ENCODE measurements at places on chromosomes 2 and 18.
A peak's percentile ranks its signal among the peaks of the same experiment; 100 is the strongest.

GRCh38 chr2:176484838-176485237, 215.6 kb downstream of the MTX2 start:
- DNase-seq: peak; percentile 41

DNA sequence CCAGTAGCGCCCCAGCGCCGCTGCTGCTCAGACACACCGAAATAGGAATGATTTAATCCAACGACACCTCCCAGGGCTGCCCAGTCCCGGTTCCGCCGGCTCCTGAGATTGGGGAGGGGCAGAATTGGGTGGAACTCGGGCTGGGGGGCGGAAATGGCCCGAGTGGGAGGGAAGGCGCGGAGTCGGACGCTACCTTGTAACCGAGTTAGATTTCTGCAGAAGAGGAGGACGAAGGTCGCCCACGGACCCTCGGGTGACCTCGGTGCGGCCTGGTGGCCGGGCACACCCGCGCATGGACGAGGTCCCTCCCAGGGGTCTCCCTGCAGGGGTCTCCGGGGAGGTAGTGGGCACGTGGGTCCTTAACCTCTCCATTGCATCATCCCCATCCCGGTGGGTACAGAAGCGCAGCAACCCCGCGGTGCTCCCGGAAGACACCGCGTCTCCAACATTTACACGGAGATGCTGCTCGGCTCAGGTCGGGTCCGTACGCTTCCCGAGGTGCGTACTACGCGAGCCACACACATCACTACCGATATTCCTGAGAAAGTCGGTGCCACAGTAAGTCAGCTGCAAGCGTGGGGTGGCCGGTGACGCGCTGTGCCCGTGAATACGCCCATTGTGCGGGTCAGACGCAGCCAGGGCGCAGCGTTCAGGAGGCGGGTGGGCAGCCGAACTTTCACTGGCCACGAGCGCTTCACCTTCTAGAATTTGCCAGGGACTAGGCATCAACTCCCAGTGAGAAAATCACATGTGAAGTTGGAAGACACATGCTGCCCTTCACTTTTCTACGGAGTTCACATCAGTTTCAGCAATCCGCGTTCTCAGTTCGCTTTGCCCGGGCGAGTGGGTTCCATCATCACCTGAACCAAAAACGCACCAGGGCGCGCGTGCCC, 3.0 kb downstream of the ZNF516 start:
- DNase-seq: peak; percentile 79

GRCh38 chr18:79775441-79776221, 22.1 kb upstream of the KCNG2 start:
- DNase-seq: no peak

DNA sequence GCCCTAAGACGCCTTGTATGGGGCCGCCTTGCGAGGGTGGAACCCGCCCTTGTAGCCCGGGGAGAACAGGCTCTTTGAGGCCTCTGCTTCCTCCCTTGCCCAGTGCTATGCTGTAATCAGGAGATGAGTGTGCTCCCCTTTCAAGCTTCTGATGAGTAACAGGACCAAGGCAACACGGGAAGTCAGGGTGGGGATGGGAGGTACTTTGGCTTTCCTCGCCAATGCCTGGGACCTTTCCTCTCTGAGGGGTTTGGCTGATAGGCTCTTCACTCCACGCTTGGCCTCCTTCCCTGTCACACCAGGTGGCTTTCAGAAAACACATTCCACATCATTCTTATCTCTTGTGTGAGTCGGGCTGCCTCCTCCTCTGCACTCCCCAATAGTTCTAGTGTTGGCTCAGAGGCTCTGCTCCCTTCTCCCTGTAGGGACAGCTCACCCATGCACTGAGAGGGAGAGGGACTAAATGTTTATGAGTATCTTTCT, 223.7 kb upstream of the TRIB2 start:
- DNase-seq: peak; percentile 86

DNA sequence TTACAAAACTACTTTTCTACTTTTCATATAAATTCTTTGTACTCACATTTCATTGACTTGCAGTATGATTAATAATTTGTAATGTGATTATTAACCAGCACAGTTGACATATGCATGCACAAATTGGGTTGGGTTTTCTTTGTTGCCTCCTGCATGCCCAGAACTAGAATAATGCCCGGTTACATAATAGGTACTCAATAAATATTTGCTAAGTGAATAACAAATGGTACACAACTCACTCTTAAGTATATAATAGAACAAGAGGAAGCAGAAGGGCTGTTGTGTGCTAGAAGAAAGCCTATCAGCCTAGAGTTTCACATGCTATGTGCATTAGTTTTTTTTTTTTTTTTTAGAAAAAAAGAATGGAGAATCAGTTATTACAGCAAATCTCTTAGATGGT, 9.3 kb downstream of the RDH14 start:
- no peak for DNase-seq

- DNase-seq: no peak
Measured at GRCh38 chr2:209988010-209988409, 14.4 kb upstream of the RPE start.

DNA sequence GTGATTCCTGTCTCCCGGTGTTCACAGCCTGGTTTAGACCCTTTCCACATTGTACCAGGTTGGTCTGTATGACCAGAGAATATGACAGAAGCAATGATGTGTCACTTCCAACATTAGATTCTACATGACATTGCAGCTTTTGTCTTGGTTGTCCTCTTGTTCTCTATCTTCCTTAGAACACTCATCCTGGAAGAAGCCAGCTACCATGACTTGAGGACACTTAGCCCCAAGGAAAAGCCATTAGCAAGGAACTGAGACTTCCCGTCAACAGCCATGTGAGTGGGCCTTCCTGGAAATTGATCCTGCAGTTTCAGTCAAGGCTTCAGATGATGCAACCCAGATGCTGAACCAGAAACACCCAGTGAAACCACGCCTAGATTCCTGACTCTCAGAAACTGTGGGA, 143.3 kb downstream of the MREG start:
- DNase-seq: peak; percentile 86

- no peak for DNase-seq
Measured at GRCh38 chr18:32208577-32208976, 18.7 kb downstream of the MEP1B start.

DNA sequence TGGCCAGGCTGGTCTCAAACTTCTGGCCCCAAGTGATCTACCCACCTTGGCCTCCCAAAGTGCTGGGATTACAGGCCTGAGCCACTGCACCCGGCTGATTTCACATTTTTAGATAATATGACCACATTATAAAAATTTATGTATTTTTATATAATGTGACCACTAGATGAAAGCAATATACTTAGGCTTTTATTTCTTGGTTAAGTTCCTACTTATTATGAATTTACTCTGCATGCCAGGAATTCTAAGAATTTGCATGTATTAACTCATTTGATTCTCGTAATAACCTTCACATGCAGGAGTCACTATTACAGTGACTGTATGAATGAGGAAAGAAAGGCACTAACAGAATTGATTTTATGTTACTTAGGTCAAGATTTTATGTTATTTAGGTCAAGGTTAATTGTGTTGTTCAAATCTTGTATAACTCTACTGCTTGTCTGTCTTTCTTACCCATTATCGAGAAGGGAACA, 25.6 kb upstream of the CASP8 start:
- DNase-seq: peak; percentile 55

DNA sequence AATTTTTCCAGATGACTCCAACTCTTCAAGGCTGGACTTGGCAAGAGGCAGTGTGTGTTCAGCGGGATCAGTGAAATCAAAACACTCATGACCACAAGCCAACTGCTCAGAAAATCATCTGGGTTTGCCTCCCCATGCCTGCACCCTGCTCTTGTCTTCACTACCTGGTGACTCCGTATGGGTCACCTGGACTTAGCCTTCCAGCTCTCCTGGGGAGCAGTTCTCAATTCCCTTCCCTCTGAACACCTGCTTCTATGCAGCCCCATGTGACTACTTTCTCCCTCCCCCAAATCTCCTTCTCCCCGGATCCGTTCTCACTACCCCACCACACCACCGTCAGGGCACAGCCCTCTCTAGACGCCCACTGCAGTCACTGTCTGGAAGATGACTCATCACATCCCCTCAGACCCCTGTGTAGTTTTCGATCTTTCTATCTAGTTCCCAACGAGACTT, 130.2 kb upstream of the ID2 start:
- no peak for DNase-seq

GRCh38 chr2:169345486-169346437, 16.6 kb downstream of the LRP2 start:
- DNase-seq: no peak

DNA sequence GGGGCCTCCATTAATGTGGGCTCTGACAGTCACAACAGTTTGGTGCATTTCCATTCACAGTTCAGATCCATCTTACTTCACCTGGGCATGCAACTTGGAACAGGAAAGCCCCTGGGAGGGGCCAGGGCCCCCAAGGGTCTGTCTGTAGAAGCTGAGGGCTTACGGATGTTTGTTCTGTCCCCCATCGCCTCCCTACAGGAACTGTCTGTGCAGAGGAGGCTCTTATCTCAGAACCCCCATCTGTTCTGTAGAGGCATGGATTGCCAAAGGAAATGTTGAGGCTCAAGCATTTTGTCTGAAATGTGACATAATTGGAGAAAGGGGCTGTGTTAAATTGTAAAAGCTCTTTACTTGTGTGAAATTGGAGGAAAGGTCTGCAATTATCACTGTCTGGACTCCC, 334.3 kb downstream of the CLIP4 start:
- DNase-seq: no peak

DNA sequence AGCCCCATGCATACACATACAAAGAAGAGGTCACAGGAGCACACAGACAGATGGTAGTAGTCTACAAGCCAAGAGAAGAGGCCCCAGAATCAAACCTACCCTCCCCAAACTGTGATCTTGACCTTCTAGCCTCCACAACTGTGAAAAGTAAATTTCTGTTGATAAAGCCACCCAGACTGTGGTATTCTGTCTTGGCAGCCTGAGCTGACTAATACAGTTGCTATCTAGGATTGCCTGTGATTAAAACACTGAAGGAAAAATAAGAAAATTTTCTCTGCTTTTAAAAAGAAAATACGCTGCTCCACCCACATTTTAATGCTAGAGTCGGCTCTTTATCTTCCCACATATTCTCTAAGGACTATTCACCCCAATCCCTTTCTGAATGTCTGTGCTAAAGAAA, 143.7 kb upstream of the TMEM200C start:
- DNase-seq: peak; percentile 22

DNA sequence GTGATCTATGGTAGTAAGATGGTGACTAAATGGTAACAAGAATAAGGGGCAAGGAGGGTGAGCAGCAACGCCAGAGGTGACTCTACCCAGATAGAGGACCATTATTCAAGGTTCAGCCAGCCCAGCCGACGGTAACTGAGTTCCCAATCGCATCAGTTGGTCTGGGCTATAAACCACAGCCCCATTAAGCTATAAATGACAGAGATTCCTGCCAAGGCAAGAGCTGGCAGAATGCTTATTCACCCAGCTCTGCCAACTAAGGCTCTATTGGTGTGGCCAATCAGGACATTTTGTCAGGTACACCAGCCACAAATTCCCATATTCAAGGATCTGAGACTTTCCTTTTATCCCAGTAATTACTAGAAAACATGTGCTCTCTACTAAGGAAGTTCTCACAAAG, 3.6 kb downstream of the CHN1 start:
- no peak for DNase-seq

GRCh38 chr2:224284134-224284946, 117.6 kb downstream of the FAM124B start:
- DNase-seq: peak; percentile 45

DNA sequence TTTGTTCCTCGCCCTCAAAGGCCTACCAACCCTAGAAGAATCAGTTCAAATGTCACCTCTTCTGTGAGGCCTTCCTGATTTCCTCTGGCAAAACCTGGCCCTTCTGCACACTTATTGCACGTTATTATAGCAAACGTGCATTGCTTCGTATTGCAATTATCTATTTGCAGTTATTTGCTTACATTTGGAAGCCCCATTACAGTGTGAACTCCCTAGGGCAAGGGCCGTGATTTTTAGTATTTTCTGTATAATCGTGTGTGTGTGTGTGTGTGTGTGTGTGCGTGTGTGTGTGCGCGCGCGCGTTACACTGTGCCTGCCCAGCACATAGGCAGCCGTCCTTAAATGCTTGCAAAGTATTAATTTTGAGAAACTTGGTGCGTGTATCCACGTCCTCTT, 460 bp upstream of the SEMA4F start:
- DNase-seq: no peak

- no peak for DNase-seq
Measured at GRCh38 chr2:112342067-112342550, 66.7 kb downstream of the ZC3H6 start.

- no peak for DNase-seq
Measured at GRCh38 chr2:156536534-156536933, 100.4 kb downstream of the GPD2 start.

- DNase-seq: no peak
Measured at GRCh38 chr2:6993229-6993640, 76.0 kb downstream of the RNF144A start.

GRCh38 chr2:190105554-190105953, 43.0 kb upstream of the MSTN start:
- peak; percentile 15 for DNase-seq

GRCh38 chr2:85264471-85264870, 63.3 kb downstream of the TGOLN2 start:
- DNase-seq: no peak

DNA sequence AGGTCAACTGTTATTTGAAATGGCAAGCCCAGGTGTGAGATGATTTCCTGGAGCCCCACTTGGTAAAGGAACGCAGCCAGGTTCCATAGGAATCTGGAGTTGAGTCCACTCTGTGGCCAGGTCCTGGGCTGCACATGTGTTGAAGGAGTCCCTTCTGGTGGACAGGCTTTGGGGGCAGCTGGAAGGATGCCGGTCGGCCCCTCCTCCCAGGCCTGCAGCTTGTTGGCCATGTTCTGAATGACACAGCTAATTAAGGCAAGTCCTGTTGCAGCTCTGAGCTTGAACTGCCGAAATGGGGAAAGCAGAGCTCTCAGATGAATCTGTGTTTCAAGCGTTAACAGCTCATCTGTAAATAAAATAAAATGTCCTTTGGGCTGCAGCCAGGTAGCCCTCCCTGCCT, 23.8 kb downstream of the EN1 start:
- DNase-seq: no peak

DNA sequence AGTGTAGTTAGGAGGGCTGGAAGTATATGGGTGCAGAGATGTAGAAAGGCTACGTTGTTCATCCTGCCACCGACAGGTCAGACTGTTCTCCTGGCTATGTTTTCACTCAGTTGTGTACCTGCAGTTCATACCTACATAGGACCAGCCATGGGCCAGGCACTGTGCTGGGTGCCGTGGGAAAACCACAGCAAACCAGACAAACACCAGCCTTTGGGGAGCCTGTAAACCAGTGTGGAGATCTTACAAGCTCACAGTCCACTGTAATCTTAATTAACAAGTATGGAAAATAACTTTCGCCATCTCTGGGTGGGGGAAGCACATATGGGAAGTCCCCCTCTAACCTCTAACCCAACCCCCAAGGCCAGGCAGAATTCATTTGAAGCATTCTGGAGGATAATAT, 12.7 kb downstream of the NCK2 start:
- DNase-seq: no peak

- peak; percentile 64 for DNase-seq
Measured at GRCh38 chr2:168518555-168519066, 62.5 kb downstream of the CERS6 start.

GRCh38 chr18:14959550-14959949, 211.6 kb downstream of the ANKRD30B start:
- DNase-seq: no peak

GRCh38 chr2:216671791-216672343, 23.5 kb downstream of the IGFBP5 start:
- no peak for DNase-seq
